ENCODE measurements at places on chromosomes 1 and 21. TPM values are rescaled to one million over a fixed set of nuclear protein-coding genes. Genes with fewer than 3 reads are reported as not detected.

The ZNF683 gene
- total RNA-seq, result not detected

The OR6K3 gene
- not detected for total RNA-seq

The HSD3B1 gene
- total RNA-seq, result 0.72 TPM

The GSTM3 gene
- 4.9 TPM for total RNA-seq
